Hippocampal formation (tissue), 2 donors: ENCODE measurements at places on chromosomes 5 and 9.

- DNase-seq: no peak
Measured at GRCh38 chr9:113475992-113476391, 12.5 kb downstream of the RGS3 start.

GRCh38 chr9:69323861-69324260, 1.2 kb upstream of the ENTREP1 start:
- DNase-seq: no peak

- no peak for DNase-seq
Measured at GRCh38 chr9:78596346-78596745, 299.4 kb downstream of the PSAT1 start.

DNA sequence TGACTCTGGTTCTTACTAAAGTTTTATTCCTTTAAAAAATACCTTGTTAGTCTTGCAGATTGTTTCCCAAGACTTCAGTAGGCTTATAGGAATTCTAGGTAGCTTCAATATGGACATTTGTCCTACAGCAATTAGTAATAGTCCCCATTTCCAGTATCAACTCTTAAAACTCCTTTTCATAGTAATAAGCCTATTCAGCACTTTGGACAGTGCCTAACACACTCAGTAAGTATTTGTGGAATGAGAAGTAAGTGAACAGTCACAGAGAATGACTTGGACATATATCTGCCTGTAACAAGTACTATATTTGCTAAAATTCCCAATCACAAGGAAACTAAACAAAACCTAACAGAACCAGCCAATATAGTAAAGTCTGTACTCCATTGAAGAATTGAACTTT, 1291.8 kb upstream of the DMAC1 start:
- DNase-seq: no peak

- no peak for DNase-seq
Measured at GRCh38 chr9:77892171-77892570, 139.4 kb downstream of the GNAQ start.

- peak; percentile 35 for DNase-seq
Measured at GRCh38 chr9:93183663-93184431, at the start of gene WNK2. Gene WNK2 (plus strand): TSS chr9:93184139. CDS start chr9:93184930, 791 bp downstream.

GRCh38 chr5:79378510-79379186, 135.3 kb downstream of the HOMER1 start:
- no peak for DNase-seq

DNA sequence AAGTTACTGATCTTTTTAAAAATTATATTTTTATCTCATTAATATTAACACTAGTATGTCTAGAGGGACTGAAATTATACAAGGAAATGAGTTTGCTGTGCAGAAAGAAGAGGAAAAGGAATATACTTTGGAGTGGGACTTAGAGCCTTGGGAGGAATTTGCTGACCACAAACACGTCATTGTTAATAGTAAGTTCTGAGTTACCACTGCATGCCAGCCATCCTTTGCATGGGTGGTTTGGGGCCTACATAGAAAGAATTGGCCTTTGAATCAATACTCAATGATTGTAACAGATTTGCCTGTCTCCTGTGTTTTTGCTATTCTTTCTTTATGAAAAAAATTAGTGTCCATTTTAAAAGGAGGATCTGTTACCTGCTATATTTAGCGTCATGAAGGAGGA, 232.6 kb upstream of the TNC start:
- no peak for DNase-seq

DNA sequence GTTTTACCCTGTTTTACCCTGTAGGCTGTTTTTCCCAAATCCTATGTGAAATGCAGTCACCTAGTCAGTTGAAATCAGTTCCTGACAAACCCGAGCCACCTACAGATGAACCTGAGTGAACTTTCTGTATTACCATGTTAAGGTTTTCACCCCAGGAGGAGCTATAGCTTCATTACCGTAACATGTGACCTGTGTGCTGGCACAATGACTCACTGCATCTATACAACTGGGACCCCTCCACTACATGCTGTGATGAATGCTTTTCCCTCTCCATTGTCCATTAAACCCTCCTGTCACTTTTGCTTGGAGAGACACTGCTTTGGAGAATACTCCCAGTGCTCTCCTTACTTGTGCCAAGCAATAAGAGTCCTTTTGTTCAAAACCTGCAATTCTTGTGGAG, 1974.8 kb downstream of the EFNA5 start:
- no peak for DNase-seq

GRCh38 chr9:120980951-120981350, 54.4 kb upstream of the TRAF1 start:
- no peak for DNase-seq
